ENCODE measurements at places on chromosomes 3 and 15. TPM values are rescaled to one million over a fixed set of nuclear protein-coding genes. Genes with fewer than 3 reads are reported as not detected.

Gene AADAC
- total RNA-seq = 0.32 TPM

DNA sequence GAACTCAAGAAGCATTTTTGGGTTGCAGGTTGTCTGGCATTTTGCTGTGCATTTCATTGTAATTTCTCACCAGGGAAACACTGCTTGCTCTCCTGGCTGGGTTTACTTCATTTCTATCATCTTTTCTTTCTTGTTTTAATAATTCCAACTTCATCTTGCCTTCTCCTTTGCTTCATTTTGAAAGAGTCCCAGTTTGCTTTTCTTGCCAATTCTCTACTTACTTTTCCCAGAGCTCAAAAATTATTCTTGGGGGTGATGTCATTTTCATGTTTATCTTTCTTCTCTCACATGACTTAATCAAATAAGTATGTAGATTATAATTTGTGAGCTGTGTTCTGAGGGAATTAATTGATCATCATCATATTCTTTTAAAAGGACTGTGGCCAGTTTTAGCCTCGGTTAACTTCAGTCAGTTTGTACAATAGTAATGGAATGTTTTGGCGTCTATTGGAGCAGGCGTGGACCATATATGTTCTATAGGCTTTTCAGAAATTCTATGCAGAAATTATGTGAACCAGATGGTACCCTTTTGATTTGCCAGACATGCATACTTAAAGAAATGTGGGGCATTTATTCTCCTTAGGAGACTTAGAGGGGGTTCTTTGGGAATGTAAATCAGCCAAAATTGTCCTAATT lies 30.1 kb downstream of the SH3GL3 start:
- no peak for DNase-seq

- no peak for DNase-seq
Observed at GRCh38 chr15:92709110-92709790, 53.7 kb upstream of the FAM174B start.

- peak; percentile 63 for DNase-seq
Observed at GRCh38 chr3:136070334-136070733, 104.8 kb downstream of the PPP2R3A start.

DNA sequence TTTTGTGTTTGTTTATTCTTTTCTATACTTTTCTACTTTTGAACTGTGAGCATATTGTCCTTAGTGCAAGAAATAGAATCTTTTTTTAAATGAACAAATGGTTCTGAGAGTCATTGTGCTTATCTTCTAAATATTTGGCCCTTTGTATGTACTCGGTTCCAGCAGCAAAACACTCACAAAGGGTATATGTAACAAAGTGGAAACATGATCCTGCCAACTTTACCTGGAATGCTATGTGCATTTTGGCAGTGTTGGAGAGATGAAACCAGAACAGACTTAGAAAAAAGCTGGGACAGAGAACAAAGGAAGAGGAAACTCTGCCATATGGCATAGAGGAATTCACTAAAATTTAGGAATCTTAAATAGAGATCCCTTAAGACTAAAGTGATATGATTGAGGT lies 150.1 kb downstream of the FGF12 start:
- no peak for DNase-seq

Gene STRIT1
- not detected for total RNA-seq

DNA sequence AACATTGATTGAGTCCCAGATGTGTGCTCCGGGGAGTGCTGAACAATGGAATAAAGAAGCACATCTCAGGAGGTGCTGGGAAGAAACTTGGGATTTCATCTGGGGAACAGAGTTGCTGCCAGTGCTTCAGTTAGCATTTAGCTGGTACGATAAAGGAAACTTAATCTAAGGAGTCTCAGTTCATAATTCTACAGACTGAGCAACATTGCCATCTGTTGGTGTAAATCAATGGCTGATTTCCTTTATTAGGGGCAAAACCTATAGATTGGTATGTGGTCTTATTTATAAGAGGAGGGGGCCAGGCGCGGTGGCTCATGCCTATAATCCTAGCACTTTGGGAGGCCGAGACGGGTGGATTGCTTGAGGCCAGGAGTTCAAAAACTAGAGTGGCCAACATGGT lies 8.9 kb downstream of the MKRN2OS start:
- peak; percentile 51 for DNase-seq

Gene NANOGP8
- total RNA-seq = 0.32 TPM

Gene LXN
- 50.9 TPM for total RNA-seq

GRCh38 chr15:67114846-67115585 lies 49.6 kb downstream of the SMAD3 start:
- DNase-seq = no peak

- no peak for DNase-seq
Observed at GRCh38 chr15:35560258-35560657, 14.3 kb upstream of the DPH6 start.

Gene ARHGAP31
- total RNA-seq = 15.1 TPM

DNA sequence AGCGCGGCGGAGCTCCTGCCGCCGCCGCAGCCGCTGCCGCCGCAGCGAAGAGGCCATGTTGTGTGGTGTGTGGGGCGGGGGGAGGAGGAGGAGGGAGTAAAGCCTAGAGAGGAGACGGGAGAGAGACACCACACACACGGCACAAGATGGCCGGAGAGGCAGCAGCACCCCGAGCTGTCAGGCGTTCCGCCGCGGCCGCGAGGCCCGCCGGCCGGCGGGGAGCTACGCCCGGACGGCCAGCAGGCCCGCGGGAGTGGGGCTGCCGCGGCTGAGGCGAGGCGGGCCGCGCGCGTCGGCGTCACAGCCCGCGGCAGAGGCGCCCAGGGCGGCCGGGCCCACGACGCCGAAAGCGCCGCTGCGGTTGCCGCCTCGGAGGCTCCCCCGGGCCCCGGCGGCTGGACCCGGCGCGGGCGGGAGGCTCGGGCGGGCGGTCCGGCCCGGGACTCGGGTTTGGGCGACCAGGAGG lies 17.4 kb upstream of the CHD2 start:
- no peak for DNase-seq

Gene ACAD9
- total RNA-seq = 41.6 TPM

DNA sequence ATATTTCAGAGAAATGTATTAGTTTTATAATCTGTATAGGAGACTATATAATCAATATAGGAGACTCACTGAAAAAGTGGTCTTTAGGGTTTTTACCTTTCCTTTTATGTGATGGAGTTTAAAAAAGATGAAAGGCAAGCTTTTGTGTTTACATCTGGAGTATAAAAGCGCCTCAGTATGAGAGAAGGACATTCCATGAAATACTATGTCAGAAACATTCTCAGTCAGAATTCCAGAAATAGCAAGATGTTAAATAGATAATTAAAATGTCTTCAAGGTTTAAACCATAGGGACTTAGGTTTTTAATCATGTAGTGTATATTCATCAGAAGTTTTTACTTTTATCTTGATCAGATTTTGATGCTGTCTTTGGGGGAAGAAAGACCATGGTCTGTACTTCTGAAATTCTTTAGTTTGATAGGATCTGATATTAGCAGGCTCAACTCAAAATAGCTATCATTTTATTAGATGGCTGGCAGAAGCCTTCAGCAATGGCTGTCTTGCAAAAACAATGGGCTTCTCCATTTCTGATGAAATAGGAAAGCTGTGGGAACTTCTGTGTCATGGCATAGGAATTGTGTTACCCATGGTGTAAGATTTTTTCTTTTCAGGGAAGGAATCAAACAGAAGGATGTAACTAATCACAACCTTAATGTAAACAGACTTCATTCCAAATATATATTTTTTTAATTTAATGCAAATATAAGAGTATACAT lies 209.6 kb upstream of the PLSCR5 start:
- peak; percentile 30 for DNase-seq

GRCh38 chr3:112685420-112685819 lies 44.5 kb upstream of the CCDC80 start:
- DNase-seq = peak; percentile 83

DNA sequence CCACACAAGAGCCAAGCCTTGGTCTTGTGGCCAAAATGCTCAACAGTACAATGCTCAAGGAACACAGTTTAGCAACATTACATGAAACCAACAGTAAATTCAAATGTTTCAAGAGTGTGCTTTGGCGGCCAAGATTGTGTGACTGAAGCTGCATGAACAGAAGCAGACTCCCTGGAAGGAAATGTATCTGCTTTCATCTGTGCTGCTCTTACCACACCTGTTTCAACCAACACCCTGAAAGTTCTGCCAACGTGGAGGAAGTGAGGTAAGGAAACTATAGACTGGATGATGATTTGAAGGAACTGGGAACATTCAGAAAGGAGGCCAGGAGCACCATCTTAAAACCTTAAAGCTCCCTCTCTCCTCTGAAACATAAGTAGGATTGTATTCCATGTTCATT lies 55.7 kb downstream of the MB21D2 start:
- DNase-seq = no peak

- DNase-seq = no peak
Observed at GRCh38 chr3:186481526-186481925, 62.7 kb downstream of the CRYGS start.

Gene CAMK2N2
- total RNA-seq = under 0.01 TPM

Gene KLF15
- 0.32 TPM for total RNA-seq

GRCh38 chr3:187902041-187902471 lies 156.8 kb upstream of the BCL6 start:
- DNase-seq = no peak

DNA sequence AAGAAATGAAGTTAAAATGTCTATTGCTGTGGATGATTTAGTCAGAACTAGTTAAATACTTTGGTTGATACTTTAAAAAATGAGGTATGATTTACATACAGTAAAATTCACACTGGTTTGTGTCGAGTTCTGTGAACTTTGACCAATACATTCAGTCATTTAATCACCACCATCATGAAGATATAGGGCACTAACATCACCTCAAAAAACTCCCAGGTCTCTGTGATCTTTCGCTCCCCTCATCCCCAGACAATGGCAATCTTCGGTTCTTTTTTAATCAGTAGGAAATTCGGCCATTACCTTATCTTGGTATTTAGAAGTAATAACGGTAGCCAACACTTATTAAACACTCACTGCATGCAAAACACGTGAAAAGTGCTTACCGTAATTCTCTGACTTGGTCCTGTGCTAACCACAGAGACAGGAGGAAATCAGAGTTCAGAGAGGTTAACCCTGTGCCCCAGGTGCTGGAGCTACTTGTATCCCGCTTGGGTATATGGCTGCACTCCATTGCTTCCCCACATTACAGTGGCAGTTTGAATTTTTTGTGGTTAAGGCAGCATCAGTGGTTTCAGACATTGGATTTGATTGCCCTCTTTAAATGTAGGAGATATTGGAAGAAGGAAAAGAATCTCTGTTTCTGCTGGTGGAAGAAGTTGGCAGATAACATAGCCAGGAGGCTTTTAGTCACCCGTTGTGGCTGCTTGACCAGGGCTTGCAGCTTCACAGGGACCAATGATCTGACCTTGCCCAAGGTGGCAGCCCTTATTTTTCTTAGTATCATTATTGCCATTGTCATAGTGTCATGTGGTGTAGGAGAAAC lies 4.2 kb downstream of the PLCL2 start:
- no peak for DNase-seq

Gene GRK7
- not detected for total RNA-seq

DNA sequence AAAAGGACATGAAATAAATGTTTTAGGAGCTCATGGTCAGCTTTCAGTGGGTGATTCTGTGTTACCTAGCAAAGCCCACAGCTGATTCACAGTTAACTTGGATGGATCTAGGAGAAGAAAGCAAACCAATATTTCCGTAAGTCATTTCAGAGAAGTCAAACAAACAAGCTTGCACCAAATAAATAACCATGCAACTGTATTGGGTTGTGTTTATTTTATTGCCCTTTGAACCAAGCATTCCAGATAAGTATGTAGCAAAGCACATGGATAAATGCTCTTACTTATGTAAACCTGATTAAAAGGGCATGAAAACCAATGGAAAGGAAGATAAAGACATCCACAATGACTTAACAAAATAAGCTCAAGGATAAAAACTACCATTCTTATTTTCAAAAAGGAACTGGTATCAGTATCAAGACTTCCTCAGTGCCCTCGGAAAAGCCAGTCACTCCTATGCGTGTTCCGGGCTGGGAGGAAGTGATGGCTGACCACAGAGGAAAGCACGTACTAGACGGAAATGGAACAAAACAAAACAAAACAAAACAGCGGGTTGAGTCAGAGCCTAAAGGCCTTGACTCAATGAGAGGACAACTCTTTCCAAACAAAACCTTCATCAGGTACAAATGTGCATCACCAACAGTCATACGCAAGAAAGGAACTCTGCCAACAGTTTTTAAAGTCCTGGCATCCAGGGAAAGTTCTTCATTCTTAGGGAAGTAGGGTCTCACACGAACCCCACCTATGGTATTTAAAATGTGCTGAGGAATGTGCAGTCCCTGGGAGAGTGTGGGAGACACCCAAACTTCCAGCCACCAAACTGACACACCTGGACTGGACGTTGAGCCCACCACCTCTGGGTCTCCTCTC lies 103.3 kb downstream of the SNRK start:
- DNase-seq = peak; percentile 77

- DNase-seq = no peak
Observed at GRCh38 chr15:68646156-68646555, 67.4 kb downstream of the CORO2B start.

Gene IL20RB
- total RNA-seq = 1.6 TPM

DNA sequence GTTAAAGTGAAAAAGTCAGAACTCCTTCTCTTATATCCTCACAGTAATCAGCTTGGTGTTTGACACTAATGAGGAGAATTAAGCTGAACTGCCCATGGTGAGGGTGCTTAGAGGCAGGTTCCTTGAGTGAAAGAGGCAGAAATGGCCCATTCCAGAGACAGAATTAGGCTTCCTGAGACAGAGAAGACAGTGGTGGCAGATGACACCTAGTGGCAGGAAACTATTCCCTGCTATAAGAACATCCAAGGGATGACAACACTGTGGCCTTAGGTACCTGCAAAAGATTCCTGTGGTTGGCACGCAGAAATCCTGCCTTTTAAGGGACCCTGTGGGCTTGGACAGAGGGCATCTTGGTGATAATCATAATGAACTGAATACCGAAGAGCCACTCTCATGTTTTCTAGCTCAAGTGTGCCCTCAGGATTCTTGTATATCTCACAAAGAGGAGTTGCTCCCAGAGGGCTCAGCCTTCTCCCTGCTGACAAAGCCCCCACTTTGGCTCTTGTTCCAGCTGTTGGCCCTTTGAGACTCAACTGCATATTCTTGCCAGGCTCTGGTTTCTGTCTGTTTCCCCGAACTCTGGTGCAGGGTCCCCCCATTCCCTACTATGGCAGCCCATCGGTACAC lies 56.0 kb downstream of the KBTBD12 start:
- peak; percentile 54 for DNase-seq

Gene CIB2
- total RNA-seq = 4.8 TPM
